Stimulated activated CD8-positive, alpha-beta memory T cell treated with anti-CD3 and anti-CD28 coated beads, Interleukin-15, amount 100 ng/mL, for 1 hour (primary cell): ENCODE measurements at places on chromosomes 4 and X.

GRCh38 chr4:158159718-158160094, 13.1 kb downstream of the GASK1B start:
- no peak for DNase-seq

DNA sequence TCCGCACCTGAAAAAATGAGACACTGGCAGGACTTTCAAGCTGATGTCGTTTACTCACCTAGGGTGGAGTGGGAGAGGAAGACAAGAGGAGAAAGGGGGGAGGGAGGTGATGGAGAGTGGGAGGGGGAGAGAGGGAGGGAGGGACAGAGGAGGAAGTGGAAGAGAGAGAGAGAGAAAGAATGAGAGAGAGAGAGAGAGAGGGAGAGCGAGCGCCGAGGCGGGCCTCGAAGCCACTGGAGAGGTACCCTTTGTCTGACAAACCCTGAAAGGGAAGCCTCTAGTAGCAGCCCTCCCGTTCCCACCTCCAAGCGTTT, 296 bp upstream of the ADGRL3 start:
- DNase-seq: no peak

- DNase-seq: no peak
Measured at GRCh38 chr4:38062776-38063097, 102.5 kb downstream of the PTTG2 start.

DNA sequence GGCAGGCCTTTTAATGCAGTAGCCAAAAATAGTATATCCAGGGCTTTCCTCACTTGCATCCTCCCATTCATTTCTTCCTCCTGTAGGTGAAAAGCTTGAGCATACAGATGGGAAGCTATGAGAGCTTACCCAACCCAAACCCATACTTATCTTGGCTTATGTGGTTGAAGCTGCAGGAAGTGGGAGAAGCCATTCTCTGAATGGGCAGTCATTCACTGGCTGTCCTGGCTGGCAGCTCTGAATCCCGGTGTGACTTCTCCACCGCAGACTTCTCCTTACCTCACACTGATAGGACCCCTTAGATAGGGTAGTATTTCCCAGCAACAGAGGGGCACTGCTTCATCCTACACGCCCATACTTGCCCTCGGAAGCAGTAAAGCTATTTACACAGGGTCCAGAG, 125.4 kb downstream of the AMMECR1 start:
- DNase-seq: no peak

GRCh38 chr4:37516057-37516775, 170.0 kb downstream of the RELL1 start:
- DNase-seq: no peak

GRCh38 chr4:169640261-169640870, 20.0 kb downstream of the CLCN3 start:
- DNase-seq: no peak

DNA sequence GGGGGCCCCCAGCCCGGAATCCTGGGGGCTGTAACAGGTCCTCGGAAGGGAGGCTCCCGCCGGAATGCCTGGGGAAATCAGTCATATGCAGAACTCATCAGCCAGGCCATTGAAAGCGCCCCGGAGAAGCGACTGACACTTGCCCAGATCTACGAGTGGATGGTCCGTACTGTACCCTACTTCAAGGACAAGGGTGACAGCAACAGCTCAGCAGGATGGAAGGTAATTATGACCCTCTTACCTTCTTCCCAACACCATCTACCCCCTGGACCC, 1.0 kb downstream of the FOXO4 start:
- no peak for DNase-seq

DNA sequence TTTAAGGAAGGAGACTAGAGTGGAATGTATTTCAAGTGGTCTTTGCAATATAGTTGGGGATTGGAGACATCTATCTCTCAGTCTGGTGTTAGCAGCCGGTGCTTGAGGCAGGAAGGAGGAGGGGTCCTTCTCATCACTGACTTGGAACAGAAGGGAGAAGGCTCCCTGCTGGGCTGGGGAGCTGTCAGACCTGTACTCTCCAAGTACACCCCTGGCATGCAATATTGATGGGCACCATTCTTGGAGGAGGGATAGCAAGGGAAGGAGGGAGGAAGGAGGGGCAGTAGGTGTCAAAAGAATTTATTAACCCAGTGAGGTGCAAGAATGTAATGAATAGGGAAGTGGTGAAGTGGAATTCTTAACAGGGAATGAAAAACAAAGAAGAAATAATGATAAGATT, 338.8 kb downstream of the UNC5C start:
- no peak for DNase-seq

GRCh38 chr4:55218041-55218440, 92.6 kb upstream of the KDR start:
- DNase-seq: no peak

DNA sequence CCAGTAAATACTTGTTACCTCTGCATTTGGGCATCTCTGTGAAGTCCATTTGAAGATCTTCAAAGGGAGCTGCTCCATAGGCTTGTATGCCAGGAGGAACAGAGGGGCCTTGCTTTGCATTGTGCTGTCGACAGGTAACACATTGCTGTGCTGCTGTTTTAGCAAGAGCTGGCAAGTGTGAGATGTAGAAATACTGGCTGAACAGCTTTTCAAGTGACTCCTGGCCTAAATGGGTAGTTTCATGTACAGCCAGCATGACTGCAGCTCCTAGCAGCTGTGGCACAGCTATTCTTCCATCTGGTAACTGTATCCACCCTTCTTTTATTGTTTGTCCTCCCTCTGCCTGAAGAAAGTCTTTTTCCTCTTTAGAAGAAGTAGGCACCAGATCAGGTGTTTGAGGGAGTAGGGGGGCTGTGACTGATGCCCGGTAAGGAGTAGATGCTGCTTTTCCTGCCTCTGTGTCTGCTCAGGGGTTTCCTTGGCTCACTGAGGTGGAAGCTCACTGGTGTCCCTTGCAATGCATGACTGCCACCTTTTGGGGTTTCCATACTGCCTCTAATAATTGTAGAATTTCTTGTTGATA, 965.3 kb downstream of the CCSER1 start:
- DNase-seq: no peak

DNA sequence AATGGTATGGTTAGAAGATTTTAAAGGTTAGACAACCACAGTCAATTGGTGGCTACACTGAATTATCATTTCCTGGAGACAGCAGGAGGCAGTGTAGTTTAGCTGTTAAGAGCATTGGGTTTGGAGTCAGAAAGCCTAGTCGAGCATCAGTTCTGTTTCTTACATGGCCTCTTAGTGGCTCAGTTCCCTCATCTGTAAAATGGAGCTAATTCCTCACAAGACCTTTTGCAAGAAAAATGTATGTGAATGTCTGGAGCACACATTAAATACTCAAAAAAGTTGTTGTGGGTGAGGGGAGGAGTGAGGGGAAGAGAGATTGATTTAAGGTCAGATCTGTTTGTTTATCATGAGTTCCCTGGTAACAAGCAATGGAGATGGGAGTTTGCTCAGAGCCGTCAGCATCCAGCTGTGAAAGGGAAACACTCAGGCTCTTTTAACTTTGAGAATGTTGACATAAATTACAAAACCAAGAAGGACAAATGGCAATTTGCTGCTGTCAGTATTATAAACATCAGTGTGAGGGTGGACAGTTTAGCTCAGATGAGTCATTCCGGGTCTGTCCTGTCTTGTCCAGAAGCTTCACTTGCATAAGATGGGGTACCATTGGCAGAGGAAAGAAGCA, 98.2 kb upstream of the PGRMC2 start:
- DNase-seq: no peak

DNA sequence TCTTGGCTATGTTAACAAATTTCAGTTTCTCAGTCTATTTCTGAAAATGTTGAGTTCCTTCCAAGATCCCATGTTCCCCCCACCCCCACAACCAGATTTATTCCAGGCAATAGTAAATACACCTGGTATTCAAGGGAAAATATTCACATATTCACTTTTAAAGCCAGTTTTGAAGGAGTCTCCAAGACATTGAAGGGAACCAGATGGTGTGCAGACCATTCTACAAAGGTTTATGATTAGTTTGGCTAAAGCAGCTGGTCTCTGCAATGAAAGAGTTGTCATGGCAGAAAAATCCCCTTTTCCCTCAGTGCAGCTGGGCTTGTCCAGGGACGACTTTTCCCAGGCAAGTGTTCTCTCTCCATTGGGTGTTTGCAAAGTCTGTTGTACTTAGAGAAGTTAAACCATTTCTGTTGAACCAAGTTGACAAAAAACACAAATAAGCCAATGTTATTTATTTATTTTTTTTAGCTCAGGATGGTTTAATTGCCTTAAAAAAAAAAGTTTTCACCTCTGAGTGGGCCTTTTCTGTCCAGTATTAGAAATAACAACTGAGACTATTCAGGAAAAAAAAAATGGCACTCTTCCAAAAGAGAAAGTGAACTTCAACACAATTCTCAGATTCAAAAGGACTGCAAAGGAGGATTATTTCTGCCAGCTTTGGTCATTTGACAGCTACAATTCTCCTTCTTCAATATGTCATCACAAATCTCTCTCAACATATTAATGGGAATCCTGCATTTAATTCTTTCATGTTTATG, 410.6 kb downstream of the IL1RAPL1 start:
- no peak for DNase-seq

DNA sequence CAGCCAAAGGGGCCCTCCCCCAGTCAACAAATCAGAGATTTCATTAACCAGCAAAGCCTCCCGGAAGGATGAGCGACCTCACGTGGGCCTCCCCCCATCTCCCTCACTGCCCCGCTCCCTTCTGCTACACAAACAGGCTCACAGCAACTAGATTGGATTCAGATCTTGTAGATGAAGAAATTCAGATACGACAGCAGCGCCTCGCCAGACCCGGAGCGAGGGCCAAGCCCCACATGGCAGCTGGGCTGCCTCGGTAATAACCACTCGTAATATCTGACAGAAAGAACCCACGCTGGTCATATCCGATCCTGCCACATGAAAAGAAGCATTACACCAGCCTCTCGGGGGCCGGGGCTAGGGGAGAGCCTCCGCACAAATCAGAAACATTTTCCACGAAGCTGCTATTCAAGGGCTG, 581.3 kb downstream of the BCOR start:
- no peak for DNase-seq

- DNase-seq: no peak
Measured at GRCh38 chrX:109826954-109827708, 94.1 kb upstream of the ACSL4 start.

DNA sequence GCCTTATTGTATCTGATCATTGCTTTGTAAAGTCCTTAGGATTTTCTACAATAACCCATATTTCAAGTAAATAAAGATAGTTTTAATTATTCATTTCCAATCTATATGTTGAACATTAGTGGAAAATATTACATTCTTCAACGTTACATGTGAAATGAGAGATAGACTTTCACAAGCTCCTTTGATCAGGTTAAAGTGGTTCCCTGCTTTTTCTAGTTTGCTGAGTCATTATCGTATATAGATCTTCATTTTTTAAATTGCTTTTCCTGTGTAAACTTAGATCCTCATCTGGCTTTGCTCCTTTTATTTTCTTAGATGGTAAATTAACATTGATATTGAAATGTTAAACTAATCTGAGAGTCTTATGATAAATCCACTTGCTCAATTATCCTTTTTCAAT, 599.0 kb downstream of the TRAM1L1 start:
- DNase-seq: no peak

DNA sequence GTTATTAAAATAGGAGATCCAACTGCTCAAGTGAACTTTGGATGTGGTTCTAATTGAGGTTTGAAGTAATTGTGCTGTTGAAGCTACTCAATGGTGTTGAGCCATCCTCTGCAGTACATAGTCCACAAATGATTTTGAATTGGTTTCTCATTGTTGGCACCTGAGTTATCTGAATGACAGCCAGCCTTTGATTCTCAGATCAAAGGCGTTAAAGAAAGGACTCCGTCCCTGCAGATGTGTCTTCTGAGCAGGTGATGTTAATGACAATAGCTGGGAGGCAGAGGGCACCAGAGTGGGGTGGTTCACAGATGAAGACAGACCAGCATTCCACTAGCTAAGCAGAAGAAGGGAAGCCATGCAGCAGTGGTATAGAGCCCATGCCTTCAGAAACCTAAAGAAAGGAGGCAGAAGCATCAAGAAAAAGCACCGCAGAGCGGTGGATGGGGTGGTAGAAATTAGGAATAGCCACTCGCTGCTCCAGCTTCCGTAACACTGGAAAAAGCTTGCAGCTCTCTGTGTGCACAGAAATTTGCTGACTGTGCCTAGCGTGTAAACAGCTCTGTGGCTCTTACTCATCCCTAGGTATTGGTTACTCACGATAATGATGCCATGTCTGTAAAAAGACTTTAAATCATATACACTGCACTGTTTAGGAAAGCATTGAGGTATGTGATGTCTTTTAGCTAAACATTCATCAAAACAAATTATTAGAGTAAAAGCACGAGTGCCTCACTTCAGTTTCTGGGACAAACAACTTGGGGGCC, 79.2 kb upstream of the CLCN4 start:
- DNase-seq: no peak

GRCh38 chr4:182265881-182266280, 22.7 kb downstream of the TENM3 start:
- DNase-seq: no peak

GRCh38 chr4:19051831-19052230, 1030.3 kb upstream of the LCORL start:
- DNase-seq: no peak

GRCh38 chr4:138226351-138226750, 15.8 kb downstream of the SLC7A11 start:
- DNase-seq: no peak

DNA sequence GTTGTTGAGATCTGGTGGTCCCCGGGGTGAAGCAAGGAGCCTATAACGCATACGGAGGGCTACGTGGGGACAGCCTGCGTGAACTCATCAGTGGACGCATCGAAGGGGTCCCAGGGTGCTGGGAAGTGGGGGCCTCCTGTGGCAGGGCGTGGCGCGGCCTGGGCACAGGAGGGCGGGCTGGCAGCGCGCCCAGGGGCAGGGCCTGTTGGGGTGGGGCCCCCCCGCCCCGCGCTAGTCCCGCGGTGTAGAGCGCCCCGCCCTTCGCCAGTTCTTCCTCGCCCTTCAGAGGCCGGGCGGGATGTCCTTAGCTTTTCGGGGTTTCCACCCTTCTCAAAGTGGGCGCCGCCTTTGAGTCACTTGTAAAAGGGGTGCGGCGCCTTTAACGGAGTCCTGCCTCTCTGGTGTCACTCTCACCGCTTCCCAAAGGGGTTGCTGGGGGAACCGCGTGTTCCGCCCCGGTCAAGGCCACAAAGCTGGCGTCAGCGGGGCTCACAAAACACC, 632 bp downstream of the PLP2 start:
- DNase-seq: no peak

GRCh38 chrX:97685753-97686152, 802.0 kb downstream of the RPA4 start:
- no peak for DNase-seq

DNA sequence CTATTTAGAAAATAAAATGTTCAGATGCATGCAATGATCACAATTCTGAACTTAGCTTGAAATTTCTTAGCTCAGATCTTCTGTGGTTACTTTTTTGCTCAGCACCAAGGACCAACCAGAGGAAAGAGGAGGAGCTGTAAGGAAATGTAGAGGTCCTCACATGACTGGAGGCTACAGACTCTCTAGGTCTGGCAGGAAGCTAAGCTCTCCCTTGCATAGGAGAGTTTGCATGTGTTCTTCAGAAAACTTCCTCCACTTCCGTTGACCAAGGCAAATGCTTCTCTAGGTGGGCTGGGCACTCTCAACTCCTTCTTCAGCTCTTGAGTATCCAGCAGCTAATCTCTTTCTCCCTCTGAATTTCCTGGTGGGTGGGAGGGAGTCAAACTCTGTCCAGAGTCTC, 119.6 kb downstream of the BTC start:
- DNase-seq: no peak

GRCh38 chrX:57904176-57904880, 5.9 kb downstream of the ZXDA start:
- no peak for DNase-seq
